ENCODE measurements at places on chromosomes 12 and 14. TPM values are rescaled to one million over a fixed set of nuclear protein-coding genes. Genes with fewer than 3 reads are reported as not detected.

Gene ENDOU
- polyA plus RNA-seq, result 0.16 TPM

Gene NR4A1
- polyA plus RNA-seq, result 282 TPM

Gene ZNF385A
- 24.3 TPM for polyA plus RNA-seq

Gene AICDA
- polyA plus RNA-seq, result not detected

Gene MPHOSPH9
- polyA plus RNA-seq, result 11.7 TPM

Gene PLCZ1
- polyA plus RNA-seq, result not detected

Gene NIN
- 6.8 TPM for polyA plus RNA-seq

Gene FOXA1
- polyA plus RNA-seq, result 0.08 TPM

Gene SPX
- 0.48 TPM for polyA plus RNA-seq

Gene DIO2
- 2.9 TPM for polyA plus RNA-seq

Gene SLC25A29
- 150 TPM for polyA plus RNA-seq

Gene TTC9
- polyA plus RNA-seq, result 1.3 TPM

Gene ARHGAP5
- polyA plus RNA-seq, result 15.8 TPM

Gene ADAM21
- not detected for polyA plus RNA-seq

Gene GNB3
- polyA plus RNA-seq, result 22.4 TPM

Gene ITGB7
- 3.5 TPM for polyA plus RNA-seq

Gene DHRS4
- 41.0 TPM for polyA plus RNA-seq

Gene ALDH6A1
- polyA plus RNA-seq, result 27.8 TPM

Gene MIPOL1
- 2.6 TPM for polyA plus RNA-seq

Gene FOXG1
- polyA plus RNA-seq, result 0.07 TPM

Gene TAC3
- polyA plus RNA-seq, result not detected

Gene MMP19
- polyA plus RNA-seq, result 15.3 TPM

Gene RAN
- polyA plus RNA-seq, result 105 TPM

Gene HOXC12
- polyA plus RNA-seq, result not detected

Gene LRIG3
- 2.6 TPM for polyA plus RNA-seq

Gene CMA1
- polyA plus RNA-seq, result not detected

Gene BAZ1A
- 13.5 TPM for polyA plus RNA-seq

Gene RTN1
- polyA plus RNA-seq, result 5.1 TPM

Gene CLEC2A
- not detected for polyA plus RNA-seq

Gene GPR137C
- 1.4 TPM for polyA plus RNA-seq
